Progenitor cell of endocrine pancreas (in vitro differentiated cells): ENCODE measurements at places on chromosomes 6 and 20.

GRCh38 chr6:166050559-166050958, 117.1 kb downstream of the TBXT start:
- H3K4me1 ChIP-seq = peaks cover 3% of the 10 kb centered on the region
- H3K4me3 ChIP-seq = no peak overlapping the region
- peaks cover 4% of the 10 kb centered on the region for H3K36me3 ChIP-seq
- H3K27ac ChIP-seq = no peak overlapping the region

DNA sequence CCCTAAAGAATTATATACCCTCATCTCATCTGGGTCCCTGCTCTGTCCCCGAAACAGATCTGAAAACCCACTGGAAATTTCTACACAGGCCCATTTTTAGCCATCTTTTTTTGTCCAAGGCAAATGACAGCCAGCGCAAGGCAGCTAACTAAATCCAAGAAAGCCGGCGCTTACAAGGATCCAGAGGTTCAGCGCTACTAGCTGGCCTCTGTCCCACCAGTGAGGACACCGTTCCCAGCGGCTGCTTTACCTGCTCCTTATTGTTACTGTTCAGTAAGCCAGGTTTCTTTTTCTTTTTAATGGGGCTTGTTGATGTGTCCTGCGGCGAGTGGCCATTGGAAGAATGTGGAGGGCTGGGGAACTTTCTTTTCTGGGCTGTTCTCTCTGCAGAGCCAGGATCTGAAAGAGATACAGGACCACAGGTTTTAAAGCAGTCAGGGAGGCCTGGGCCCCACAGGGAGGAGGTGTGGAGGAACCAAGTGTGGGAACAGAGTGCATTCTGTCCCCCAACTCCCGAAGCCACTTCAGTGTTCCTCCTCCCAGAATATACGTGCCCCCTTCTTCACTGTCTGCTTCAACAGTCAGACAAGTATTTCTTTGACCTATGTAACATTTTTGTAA, 46.6 kb downstream of the ZMYND8 start:
- no peaks in the 10 kb centered on the region for H3K27me3 ChIP-seq
- peaks cover 16% of the 10 kb centered on the region for H3K36me3 ChIP-seq
- peak overlapping the region; percentile 62 for H3K27ac ChIP-seq
- H3K4me3 ChIP-seq = no peak overlapping the region

DNA sequence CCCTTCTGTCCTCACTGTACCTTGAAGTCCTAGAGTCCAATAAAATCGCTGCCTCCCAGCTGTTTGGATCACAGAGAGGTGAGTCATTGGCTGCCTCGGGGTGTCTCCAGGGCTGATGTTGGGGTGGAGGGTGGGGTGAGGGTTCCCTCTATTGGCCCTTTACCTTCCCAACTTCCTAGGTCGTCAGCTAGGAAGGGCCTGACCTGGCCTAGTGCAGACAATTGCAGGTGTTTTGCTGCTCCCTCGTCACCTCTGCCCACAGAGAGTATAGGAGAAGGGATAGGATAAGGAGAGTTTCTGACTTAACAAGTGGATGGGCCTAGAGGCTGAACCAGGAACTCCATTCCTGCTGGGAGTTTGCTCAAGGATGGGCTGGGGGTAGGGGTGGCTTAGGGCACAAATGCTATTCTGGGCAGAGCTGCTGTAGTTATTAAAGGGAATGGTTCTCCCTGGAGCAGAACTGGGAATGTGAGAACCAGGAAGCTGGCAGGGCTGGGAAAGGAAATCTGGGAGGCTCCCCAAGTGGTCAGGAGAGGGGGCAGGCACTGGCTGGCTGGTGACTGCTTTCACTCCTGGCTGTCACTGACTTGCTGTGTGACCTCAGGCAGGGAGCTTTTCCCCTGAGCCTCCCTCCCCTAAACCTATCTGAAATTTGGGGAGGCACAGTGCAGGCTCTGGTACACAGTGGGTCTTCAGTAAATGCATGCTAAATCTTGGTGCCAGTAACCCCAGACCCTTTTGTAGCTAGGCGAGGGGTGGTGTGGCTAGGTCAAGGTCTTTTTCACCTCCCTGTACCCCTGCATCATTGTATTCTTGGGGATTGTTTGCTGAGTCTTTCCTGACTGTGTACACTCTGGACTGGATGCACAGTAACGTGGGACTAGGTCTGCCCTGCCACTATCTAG, 1.5 kb downstream of the TP53INP2 start:
- no peaks in the 10 kb centered on the region for H3K36me3 ChIP-seq
- peak overlapping the region; percentile 99 for H3K27ac ChIP-seq
- H3K4me1 ChIP-seq = peaks cover 35% of the 10 kb centered on the region
- peaks cover 21% of the 10 kb centered on the region for H3K27me3 ChIP-seq
- DNase-seq = no peak
- H3K4me3 ChIP-seq = peak overlapping the region; percentile 97

DNA sequence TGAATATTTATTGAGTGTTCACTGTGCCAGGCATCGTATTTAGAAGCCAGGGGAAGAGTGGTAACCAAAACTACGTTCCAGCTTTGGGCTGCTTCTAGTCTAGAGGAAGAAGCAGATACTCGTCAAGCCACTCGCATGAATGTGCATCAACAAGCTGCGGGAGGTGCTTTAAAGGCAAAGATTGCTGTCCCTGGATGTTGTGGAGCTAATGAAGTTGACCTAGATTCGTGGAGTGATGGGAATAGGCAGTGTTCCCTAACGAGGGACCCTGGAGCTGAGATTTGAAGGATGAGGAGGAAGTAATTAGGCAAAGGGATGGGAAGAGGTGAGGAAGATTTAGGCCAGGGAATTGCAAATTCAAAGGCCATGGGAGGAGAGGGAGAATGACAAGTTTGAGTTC, 118.9 kb downstream of the TMEM170B start:
- no peak overlapping the region for H3K27ac ChIP-seq
- peaks cover 1% of the 10 kb centered on the region for H3K4me1 ChIP-seq
- H3K36me3 ChIP-seq = no peaks in the 10 kb centered on the region
- H3K27me3 ChIP-seq = peaks cover 22% of the 10 kb centered on the region
- H3K4me3 ChIP-seq = no peak overlapping the region

GRCh38 chr20:63060057-63060991, 53.6 kb upstream of the BHLHE23 start:
- no peaks in the 10 kb centered on the region for H3K4me1 ChIP-seq
- DNase-seq = no peak
- H3K27ac ChIP-seq = no peak overlapping the region

GRCh38 chr6:150925976-150926375, 60.5 kb downstream of the MTHFD1L start:
- no peaks in the 10 kb centered on the region for H3K27me3 ChIP-seq
- peaks cover 3% of the 10 kb centered on the region for H3K4me1 ChIP-seq
- DNase-seq = no peak
- H3K27ac ChIP-seq = no peak overlapping the region

DNA sequence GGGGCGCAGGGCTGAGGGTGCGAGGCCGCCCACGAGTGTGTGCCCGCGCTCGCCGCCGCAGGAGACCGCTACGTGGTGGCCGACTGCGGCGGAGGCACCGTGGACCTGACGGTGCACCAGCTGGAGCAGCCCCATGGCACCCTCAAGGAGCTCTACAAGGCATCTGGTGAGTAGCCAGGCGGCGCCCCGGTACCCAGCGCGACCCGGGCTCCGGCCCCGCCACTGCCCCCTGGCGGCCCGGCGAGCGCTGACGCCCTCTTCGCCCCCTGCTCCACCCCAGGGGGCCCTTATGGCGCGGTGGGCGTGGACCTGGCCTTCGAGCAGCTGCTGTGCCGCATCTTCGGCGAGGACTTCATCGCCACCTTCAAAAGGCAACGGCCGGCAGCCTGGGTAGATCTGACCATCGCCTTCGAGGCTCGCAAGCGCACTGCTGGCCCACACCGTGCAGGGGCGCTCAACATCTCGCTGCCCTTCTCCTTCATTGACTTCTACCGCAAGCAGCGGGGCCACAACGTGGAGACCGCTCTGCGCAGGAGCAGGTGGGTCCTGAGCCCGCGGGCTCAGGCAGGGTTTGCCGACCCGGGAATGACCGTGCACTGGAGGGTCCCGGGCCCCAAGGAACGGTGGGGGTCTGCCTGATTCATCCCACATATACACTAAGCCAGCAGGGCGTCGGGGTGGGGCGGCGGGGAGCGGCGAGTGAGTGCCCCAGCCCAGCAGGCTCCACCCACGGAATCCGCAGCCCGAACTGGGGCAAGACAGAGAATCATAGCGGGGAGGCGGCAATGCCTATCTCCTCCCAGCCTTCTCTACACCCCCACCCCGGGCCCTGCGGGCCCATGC, 17.4 kb downstream of the HSPA12B start:
- no peaks in the 10 kb centered on the region for H3K36me3 ChIP-seq
- no peak overlapping the region for H3K27ac ChIP-seq
- H3K4me1 ChIP-seq = peaks cover 1% of the 10 kb centered on the region
- DNase-seq = peak; percentile 65
- peak overlapping the region; percentile 46 for H3K4me3 ChIP-seq

DNA sequence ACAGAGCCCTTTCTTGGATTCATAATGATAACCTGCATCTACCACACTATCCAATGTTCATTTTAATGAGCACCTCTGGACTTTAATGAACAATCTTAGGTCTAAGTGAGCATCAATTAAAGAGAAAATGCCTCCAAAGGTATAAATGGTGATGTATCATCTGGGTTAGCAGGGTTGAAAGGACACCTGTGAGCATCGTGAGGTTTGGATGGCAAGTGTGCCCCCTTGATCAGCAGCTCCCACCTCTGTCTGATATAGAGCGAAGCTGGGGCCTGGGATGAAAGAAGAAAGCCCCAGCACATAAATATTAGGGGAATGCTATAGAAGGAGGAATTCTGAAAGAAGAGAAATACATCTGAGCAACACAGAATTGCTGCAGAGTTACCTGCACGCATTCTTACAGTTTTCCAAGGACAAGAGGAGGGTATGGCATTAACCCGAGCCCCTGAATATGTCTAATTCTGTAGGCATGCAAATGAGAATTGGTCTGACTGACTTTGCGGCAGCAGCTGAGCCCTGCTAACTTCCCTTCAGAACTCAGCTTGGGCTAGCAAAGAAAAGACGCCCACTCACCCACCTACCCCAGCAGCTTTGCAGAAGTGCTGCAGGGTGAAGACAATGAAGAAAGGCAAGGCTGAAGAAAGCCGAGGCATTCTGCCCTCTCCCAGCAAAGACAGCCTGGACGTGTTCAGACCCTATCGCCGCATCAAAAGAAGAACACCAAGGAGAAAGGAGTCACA, 136.2 kb downstream of the GMPR start:
- no peak overlapping the region for H3K27ac ChIP-seq
- H3K27me3 ChIP-seq = no peaks in the 10 kb centered on the region
- H3K4me3 ChIP-seq = no peak overlapping the region
- no peaks in the 10 kb centered on the region for H3K4me1 ChIP-seq
- no peak for DNase-seq
- H3K36me3 ChIP-seq = no peaks in the 10 kb centered on the region

DNA sequence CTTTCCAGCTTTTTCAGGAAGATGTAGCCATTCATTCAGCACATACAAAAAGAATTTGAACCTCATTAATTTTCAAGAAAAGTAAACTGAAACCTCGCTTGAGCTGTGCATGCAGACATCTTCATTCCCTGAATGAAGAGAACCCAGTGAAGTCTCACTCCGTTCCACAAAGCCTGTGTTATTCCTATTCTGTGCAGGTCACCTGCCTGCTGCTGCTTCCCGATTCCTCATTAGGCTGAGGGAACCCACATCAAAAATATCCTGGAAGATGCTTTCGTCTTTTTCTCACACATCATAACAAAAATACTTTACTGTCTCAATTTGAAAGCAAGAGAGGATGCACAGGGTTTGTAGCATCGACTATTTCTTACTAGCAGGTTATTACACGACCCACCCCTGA, 40.1 kb downstream of the TRMT6 start:
- H3K36me3 ChIP-seq = no peaks in the 10 kb centered on the region
- no peak overlapping the region for H3K27ac ChIP-seq
- H3K4me3 ChIP-seq = no peak overlapping the region

DNA sequence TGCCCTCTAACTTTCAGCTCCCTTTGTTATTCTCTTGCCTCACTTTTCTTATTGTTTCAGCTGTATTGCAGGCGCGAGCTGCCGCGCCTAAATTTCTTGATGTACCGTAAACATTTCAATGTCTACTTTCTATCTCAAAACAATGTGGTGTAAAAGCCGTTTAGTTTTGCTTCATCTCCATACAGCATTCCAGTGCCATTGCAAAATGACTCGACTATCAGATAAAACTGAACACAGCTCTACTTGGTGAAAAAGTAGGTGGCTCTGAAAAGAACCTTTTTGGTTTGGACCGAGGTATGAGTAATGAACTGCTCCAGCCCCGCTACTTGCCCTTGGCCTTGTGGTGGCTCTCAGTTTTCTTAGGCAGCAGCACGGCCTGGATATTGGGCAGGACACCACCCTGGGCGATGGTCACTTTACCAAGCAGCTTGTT, 74.6 kb downstream of the OR2B2 start:
- DNase-seq = no peak
- no peaks in the 10 kb centered on the region for H3K27me3 ChIP-seq
- peaks cover 20% of the 10 kb centered on the region for H3K4me1 ChIP-seq
- H3K27ac ChIP-seq = no peak overlapping the region

GRCh38 chr6:146358431-146359046, 185.1 kb upstream of the RAB32 start:
- no peaks in the 10 kb centered on the region for H3K36me3 ChIP-seq
- no peak overlapping the region for H3K27ac ChIP-seq
- no peaks in the 10 kb centered on the region for H3K27me3 ChIP-seq
- H3K4me3 ChIP-seq = no peak overlapping the region
- DNase-seq = no peak

DNA sequence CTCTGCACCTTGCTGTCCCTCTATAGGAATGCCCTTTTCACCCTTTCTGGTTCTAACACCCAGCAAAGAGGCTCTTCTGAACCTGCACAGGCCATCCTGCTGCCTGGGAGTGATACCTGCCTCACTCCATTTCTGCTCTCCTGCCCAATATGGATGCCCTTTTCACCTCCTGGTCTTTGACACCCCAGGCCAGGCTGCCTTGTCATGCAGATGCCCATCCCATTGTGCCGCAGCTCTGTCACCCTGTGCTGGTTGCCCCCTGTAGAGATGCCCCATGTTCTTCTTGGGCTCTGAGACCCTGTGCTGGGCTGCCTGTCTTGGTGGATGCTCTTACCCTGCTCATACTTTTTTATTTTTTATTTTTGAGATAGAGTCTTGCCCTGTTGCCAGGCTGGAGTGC, 95.3 kb downstream of the CDKAL1 start:
- no peak overlapping the region for H3K27ac ChIP-seq
- peaks cover 18% of the 10 kb centered on the region for H3K4me1 ChIP-seq
- H3K27me3 ChIP-seq = no peaks in the 10 kb centered on the region
- H3K36me3 ChIP-seq = peaks cover 4% of the 10 kb centered on the region

DNA sequence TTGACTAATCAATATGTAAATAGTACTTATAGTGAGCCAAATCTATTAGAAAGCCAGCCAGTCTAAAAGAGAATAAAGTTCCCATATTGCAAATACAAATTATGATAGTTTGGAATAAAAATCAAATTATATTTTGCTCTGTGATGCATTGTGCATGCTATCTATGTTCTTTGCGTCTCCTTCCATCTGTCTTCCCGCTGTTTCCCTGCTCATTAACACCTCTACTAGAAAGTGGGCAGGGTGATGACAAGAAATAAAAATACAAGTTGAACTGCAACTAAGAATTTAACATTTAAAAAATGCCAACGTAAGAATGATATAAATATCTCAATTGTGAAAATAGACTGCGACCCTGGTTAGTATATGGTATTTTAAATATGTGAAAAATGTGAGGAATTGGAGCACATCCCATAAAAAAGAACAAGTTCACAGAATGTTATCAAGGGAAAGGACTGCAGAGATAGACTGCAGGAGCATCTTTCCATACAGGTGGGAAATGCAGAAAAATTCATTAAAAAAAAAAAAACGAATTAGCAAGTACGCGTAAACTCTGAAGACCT, 157.6 kb upstream of the PDE7B start:
- no peak overlapping the region for H3K27ac ChIP-seq
- H3K27me3 ChIP-seq = no peaks in the 10 kb centered on the region
- H3K4me1 ChIP-seq = peaks cover 4% of the 10 kb centered on the region
- no peaks in the 10 kb centered on the region for H3K36me3 ChIP-seq
- DNase-seq = no peak
